ENCODE measurements at places on chromosomes 13 and 19.

DNA sequence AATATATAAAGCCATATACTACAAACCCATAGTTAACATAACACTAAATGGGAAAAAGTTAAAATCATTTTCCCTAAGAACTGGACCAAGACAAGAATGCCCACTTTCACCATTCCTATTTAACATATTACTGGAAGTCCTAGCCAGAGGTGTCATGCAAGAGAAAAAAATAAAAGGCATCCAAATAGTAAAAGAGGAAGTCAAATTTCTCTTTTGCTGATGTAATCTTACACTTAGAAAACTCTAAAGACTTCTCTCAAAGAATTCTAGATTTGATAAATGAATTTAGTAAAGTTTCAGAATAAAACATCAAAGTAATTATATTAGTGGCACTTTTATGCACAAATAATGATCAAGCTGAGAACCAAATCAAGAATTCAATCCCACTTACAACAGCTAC lies 678.9 kb upstream of the SLITRK5 start:
- DNase-seq: no peak

DNA sequence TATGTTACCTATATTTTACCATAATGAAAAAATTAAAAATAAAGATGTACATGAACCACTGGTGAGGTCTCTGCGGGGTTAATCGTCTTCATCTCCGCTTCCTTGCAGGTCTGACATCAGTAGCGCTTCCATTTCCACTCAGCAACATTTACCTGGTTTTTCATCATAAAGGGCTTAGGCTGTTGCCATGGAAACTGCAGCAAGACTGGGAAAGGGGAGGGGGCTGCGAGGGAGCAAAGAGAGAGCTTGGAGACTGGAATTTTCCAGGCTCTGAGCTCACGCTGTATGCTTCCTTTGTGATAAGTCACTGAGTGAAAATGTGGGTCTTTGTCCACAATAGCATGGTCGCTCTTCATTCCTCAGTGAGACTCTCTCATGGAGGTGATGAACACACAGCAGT lies 136.6 kb upstream of the USP29 start:
- no peak for DNase-seq

GRCh38 chr13:87295636-87296035 lies 375.5 kb upstream of the SLITRK5 start:
- no peak for DNase-seq

- no peak for DNase-seq
Measured at GRCh38 chr19:35015270-35015953, 14.9 kb upstream of the SCN1B start.

DNA sequence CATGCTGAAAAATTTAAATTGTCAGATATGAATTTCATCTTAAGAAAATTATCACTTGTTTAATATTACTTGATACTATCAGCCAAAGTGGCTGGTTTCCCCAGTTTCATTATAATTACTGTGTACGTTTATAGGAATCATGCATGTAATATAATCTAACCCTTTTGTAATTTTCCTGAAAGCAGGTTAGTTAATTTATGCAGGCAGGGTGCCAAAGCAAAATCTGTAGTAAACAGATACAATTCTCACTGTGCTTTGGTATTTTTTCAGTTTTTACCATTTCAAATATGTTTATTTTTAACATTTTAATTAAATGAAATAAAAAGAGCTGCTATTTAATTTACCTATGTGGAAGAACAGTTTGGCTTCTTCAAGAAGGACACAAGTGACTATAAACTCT lies 1227.5 kb upstream of the MIR17HG start:
- no peak for DNase-seq

GRCh38 chr19:11137542-11138384 lies 17.8 kb downstream of the SPC24 start:
- DNase-seq: peak; percentile 57

DNA sequence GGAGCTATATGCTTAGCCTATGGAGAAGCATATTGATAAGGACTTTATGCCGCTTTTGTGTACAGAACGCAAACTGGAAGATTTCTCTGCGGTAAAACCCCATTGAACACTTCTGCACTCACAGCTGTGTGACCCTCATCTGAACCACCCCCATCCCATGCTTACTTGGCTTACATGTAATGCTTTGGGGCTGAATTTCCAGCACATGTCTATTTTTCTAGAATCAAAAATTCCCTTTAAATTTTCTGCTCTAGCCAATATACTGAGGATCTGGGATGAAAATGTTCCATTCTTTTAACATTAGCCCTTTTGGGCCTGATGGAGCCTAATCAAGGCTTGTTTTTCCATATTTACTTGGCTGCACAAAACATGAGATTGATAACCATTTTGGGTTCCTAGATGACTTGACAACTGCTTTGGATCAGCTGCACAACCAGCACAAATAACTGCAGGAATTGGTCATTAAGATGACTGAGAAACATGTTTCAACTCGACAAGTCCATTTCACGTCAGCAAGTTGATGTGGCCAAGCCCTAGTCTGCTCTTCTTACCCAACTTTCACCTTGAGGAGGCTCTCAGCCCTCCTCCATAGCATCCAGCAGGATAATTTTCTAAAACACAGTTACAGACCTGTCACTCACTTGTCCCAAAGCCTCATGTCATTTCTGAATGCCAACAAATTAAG lies 52.4 kb downstream of the TNFSF11 start:
- no peak for DNase-seq

- DNase-seq: no peak
Measured at GRCh38 chr13:44759384-44760360, 183.5 kb upstream of the TSC22D1 start.
